T-helper 2 cell (primary cell): ENCODE measurements at places on chromosomes 16 and 17.

DNA sequence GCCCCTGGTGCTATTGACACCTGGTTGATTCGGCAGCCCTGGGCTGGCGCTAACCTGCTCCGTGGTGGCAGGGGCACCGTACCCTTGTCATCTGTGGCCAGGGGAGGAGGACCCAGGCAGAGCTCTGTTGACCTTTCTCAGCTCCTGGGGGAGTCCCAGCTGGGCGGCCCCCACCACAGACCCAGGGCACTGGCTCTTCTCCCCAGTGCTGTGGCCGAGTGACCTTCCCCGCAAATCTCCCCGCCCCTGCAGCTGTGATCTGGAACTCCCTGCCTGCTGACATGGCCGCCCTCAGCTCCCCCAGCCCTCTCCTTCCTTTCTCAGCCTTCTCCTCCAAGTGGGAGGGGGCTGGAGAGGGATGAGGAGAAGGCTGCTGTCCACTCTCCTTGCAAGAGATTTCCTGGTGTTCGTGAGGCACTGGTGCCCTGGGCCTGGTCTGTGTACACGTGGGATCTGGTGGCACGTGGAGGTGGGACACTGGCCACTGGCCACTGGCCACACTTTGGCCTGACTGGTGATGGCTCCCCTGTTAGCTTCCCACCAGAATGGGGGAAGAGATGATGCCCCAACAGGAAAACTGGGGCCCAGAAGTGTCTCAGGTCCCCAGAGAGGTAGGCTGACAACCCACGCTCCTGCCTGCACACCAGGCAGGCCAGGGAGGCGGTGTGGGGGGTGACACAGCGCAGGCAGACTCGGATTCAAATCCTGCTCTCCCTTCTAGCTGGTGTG, 8.2 kb downstream of the FMNL1 start:
- no peak for DNase-seq

GRCh38 chr16:49513040-49513439, 139.4 kb downstream of the C16orf78 start:
- DNase-seq: no peak

GRCh38 chr16:68100488-68100887, 15.3 kb downstream of the NFATC3 start:
- DNase-seq: no peak

GRCh38 chr16:86414991-86415740, 95.2 kb upstream of the FOXF1 start:
- no peak for DNase-seq

GRCh38 chr16:29312835-29313558, 93.5 kb downstream of the NPIPB11 start:
- no peak for DNase-seq

DNA sequence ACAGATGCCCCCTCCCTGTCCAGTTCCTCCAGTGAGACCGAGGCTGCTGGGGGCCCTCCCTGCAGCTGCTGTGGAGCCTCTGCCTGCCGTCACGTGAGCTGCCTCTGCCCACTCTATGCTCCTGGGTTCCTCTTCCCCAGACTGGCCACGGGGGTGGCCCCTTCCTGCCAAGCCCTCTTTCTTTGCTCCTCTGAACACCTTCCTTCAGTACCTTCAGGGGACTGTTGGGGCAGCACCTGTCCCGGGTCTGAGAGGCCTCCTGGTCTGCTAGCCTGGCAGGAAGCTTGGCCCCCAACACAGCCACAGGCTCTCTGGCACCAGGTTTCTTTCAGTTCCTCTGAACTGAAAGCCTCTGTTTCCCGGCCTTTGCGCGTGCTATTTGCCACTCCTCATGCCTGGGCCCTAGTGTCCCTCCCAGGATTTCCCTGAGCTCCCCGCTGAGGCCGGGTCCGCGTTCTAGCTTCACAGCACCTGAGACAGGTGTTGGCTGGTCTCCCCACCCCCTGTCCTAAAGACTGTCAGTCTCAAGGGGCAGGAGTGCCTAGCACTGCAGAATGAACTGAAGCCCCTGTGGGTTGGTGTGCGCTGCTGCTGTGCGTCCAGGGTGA, 6.6 kb upstream of the ATP6V0C start:
- no peak for DNase-seq

DNA sequence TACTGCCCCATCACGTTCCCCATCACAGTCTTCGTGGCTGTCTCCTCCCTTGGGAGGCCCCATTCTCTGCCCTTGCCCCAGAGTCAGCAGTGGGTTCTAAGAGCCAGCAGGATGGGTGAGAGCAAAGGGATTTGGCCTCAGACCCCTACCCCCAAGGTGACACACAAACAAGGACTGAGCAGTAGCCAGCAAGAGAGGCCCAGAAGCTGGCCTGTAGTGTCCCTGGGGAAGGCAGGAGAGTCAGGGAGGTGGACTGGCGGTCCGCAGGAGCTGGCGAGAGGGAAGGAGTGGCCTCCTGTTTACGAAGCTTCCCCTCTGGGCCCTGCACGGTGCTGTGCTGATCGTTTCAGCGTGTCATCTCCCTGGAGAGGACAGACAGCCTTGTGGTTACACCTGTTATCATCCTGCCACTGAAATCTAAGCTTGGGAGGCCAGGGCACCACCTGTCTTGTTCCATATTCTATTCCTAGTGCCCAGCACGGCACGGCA, 8.4 kb downstream of the WDR81 start:
- DNase-seq: no peak
